Keratinocyte (primary cell): ENCODE measurements at places on chromosomes 2 and 18.

- DNase-seq, result no peak
Observed at GRCh38 chr2:159882130-159882745, 84.2 kb upstream of the CD302 start.

DNA sequence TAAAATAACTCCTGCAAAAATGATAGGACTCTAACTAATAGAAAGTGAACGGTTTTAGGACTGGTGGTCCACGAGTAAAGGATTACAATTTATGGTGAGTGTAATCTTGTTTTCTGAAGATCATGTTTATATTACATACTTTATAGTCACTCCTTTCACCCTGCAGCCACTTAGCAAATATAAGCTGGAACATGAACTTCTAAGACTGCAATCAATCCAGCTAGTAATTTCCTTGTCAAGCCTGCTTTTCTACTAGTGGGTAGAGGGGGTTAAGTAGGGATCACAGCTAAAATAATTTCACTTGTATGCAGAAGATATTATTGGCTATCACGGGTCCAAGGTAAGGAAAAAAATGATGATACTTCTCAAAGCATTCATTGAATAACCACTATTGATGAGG is 125.5 kb upstream of the NETO1 start:
- no peak for DNase-seq

DNA sequence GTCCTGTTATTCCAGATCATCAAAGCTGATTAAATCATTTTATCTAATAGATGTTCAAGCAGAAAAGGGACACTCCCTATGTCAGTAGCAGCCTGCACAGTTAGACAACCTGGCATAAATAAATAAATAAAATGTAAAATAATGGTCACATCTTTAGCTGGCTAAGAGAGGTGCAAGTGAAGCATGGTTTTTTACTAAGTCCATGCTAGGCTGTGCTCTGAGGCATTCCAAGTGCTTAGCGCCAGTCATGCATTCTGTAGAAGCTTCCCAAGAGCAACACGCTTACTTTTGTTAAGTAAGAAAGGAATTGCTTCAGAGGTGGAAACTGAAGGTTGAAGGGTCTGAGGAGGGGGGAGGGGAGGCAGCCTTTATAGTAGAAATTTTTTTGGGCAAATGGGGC is 351.2 kb downstream of the CDH2 start:
- DNase-seq, result no peak

- DNase-seq, result no peak
Observed at GRCh38 chr2:128041561-128041960, 13.7 kb upstream of the SAP130 start.

DNA sequence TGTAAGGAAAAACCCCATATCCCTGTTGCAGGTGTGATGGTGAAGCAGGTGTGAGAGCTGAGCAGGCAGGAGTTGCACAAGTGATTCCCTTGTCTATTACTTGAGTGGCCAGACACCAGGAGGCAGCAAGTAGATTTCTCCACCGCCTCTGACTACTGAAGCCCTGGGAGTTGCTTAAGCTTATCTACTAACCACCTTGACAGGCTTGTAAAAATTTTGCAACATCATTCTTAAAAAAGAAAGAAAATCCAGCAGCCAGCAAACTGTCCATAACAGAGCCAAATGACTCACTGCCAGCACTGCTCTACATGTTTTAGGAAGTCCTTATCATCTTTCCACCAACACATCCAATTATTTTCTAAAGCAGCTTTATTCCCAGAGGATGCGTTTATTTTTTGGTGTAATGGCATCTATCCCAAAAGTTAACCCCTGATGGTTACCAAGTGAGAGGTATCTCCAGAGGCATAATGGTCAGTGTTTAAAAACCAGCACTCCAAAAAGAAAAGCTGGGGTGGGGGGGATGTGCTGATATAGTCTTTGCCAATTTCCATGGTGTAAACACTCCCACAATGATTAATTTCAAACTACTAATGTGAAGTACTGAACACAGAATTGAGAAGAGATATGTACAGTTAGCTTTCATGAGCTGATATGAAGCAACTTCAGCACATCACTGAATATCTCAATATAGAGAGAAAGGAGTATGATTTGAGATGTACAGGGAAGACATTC is 16.3 kb upstream of the GPR39 start:
- no peak for DNase-seq
